ENCODE measurements at places on chromosomes 7 and 10.

GRCh38 chr7:15571301-15571878, 9.6 kb upstream of the AGMO start:
- DNase-seq = no peak

GRCh38 chr7:41222746-41223145, 480.1 kb downstream of the INHBA start:
- no peak for DNase-seq

DNA sequence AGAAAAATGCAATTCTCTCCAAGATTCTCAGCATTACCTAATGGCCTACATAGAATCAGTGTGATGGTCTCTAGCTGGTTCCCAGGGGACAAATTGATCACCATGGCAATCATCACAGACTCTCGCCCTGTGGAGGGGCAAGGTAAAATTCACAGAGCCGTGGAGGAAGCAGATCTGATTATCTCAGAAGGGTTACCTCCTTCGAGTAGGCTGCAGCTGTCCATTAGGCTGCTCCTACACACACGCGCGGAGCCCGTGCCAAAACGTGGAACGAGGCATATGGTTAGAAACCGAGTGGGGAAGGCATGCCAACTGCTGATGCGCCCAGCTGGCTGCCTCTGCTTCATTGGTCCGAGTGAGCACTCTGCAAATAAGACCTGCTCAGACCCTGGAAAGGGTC, 52.8 kb upstream of the PTER start:
- no peak for DNase-seq

- no peak for DNase-seq
Measured at GRCh38 chr7:112103246-112103645, 103.0 kb downstream of the DOCK4 start.

DNA sequence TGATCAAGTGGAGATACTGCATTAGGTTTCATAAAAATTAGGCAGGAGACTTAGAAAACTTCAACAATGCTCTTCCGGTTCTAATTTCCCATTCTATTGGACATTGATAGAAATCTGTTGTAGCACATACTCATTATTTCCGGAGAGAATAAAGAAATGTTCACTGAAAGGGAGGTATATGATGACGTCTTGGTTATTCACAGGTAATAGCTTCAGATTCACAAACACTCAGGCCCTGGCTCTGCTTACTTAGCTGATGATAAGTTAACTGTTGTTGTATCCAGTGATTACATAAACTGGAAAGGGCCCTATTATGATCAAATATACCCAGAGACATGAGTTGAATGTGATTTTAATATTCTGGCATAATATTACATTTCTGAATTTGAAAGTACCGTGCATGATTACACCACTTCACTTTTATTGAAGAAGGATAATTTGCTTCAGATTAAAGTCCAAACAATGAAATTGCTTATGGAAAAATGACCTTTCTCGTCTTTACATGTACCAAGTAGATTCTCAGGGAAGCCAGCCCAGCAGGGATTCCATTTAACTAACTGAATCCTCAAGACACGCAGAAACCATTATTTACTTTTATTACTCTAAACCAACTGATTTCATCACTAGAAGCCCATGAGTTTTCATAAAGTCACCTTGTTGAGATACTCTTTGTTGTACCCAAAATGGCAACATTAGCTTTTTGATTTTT, 288.0 kb upstream of the PITRM1 start:
- DNase-seq = no peak

GRCh38 chr7:27088002-27088922, 7.5 kb downstream of the HOXA1 start:
- DNase-seq = no peak

- no peak for DNase-seq
Measured at GRCh38 chr10:84659027-84659426, 330.6 kb downstream of the CCSER2 start.

GRCh38 chr7:24949884-24950283, 30.1 kb downstream of the OSBPL3 start:
- DNase-seq = no peak

DNA sequence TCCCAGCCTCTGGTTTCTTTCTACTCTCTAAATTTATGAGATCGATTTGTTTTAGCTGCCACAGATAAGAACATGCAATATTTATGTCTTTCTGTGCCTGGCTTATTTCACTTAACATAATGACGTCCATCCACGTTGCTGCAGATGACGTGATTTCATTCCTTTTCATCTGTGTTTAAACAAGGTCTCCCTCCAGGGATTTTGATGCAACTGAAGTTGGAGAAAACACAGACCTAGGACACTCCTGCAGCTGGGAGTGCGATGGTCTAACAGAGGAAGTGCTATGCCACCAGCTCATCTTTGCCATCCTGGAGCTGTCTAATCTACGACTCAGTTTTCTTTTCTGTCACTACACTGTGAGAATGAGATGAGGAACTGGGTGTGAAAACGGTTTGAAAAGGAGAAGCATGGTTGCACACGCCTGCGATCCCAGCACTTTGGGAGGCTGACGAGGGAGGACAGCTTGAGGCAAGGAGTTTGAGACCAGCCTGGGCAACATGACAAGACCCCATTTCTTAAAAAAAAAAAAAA, 1.5 kb upstream of the KCTD7 start:
- no peak for DNase-seq

- no peak for DNase-seq
Measured at GRCh38 chr7:134892963-134893362, 93.3 kb upstream of the AGBL3 start.

GRCh38 chr7:2732959-2733584, 45.1 kb downstream of the AMZ1 start:
- DNase-seq = no peak

GRCh38 chr7:22565315-22565811, 65.4 kb upstream of the STEAP1B start:
- no peak for DNase-seq

GRCh38 chr10:131424053-131424452, 112.5 kb upstream of the TCERG1L start:
- no peak for DNase-seq

DNA sequence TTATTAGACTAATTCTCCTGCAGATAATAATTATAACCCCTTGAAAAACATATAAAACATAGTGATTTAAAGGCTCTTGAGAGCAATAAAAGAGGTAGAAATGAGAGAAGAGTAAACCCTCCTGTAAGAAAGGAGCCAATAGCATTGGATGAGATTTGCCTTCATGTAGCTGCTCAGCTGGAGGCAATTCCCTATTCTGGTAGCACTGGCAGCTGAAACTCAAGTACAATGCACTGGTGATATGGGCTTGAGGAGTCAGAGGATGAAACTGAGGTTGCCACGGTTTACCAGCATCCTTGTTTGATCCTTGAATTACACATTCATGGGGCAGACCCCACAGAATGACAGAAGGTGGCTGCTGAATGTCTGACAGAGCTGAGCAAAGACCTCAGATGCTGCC, 76.4 kb downstream of the CTTNBP2 start:
- DNase-seq = no peak

- no peak for DNase-seq
Measured at GRCh38 chr10:107103174-107104025, 61.1 kb downstream of the SORCS1 start.

- DNase-seq = no peak
Measured at GRCh38 chr10:83075016-83075814, 1064.1 kb upstream of the GHITM start.

GRCh38 chr10:80188713-80189112, 16.6 kb downstream of the ANXA11 start:
- DNase-seq = no peak

DNA sequence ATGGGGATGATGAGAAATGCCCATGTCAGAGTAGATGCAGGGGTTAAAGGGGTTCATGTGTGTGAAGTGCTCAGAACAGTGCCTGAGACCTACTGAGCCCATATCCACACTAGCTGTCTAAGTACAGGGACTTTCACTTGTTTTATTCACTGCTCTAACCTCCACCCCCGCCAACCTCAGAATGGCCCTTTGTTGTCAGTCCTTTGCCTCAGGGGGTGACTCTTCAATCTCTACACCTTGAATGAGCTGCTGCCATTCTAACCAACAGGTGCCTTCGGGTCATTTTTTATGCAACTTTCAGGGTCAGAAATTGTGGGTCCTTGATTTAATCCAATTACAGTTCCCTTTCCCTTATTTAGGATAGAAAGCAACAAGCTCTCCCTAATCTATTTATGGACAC, 26.2 kb downstream of the VSTM4 start:
- no peak for DNase-seq

Data from esophagus squamous epithelium (tissue), 5 donors.